ENCODE measurements at places on chromosomes 6 and 20. TPM values are rescaled to one million over a fixed set of nuclear protein-coding genes. Genes with fewer than 3 reads are reported as not detected.

Gene STMND1
- total RNA-seq: not detected

- DNase-seq: no peak
These were observed 94.1 kb downstream of the TMEM242 start for GRCh38 chr6:157229132-157229618.

DNA sequence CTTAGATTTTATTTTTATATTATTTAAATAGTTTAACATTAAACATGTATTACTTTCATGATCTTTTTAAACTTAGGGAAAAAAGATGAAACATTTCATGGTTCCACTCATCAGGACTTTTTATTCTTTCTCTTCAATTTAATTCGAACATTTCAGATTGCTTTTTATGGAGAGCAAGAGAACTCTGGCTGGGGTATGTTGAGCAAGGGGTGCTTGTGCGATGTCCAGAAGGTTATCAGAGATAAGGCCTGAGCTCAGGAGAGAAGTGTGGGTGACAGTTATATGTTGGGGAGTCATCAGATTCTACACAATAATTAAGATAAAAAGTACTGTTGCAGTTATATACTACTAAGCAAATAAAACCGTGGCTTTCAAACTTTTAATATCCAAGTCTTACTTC lies 37.5 kb downstream of the FKBP5 start:
- DNase-seq: no peak

- no peak for DNase-seq
These were observed 86.3 kb downstream of the RFPL4B start for GRCh38 chr6:112433457-112433856.

- DNase-seq: no peak
These were observed 503.6 kb downstream of the MMUT start for GRCh38 chr6:48959251-48960060.

- DNase-seq: no peak
These were observed 2.2 kb upstream of the AHI1 start for GRCh38 chr6:135499441-135500340.

GRCh38 chr6:109000289-109000688 lies 94.4 kb downstream of the SESN1 start:
- DNase-seq: no peak
